ENCODE measurements at places on chromosomes 5 and 9. TPM values are rescaled to one million over a fixed set of nuclear protein-coding genes. Genes with fewer than 3 reads are reported as not detected.

- DNase-seq = no peak
Measured at GRCh38 chr5:7377761-7378160, 18.2 kb upstream of the ADCY2 start.

DNA sequence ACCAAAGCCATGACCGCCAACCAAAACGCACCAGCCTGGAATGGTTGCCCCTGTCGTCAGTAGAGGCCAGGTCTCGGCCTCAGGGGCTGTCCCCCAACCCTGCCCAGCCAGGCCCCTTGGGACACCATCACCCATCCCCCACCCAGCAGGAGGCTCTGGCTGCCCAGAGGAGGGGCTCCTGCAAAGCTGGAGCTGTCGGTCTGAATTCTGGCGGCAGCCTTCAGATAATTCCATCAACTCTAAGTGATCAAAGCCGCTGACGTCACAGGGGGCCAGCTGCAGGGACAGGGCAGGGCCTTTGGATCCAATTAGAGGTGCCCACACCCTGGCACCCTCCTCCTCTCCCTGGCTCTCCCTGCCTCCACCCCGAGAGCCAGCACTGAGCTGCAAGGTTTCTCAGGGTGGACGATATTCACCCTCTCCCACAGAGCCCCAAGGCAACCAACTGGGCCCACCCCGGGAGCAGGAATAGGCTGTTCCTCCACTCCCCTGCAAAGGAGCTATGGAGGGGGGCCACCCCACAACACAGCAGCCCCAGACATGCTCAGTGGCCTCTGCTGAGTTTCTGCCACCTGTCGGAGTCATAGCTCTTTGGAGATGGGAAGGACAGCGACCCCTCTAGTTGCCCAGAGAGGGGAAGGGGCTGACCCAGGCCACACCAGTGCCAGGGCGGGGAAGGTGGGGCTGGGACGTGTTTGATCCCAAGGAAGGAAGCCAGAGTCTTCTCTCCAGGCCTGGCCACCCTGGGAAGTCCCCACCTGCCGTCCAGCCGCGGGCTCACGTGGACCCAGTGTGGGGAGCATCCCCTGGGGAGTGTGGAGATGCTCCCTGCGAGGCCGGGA is 78.4 kb downstream of the NTNG2 start:
- DNase-seq = no peak

DNA sequence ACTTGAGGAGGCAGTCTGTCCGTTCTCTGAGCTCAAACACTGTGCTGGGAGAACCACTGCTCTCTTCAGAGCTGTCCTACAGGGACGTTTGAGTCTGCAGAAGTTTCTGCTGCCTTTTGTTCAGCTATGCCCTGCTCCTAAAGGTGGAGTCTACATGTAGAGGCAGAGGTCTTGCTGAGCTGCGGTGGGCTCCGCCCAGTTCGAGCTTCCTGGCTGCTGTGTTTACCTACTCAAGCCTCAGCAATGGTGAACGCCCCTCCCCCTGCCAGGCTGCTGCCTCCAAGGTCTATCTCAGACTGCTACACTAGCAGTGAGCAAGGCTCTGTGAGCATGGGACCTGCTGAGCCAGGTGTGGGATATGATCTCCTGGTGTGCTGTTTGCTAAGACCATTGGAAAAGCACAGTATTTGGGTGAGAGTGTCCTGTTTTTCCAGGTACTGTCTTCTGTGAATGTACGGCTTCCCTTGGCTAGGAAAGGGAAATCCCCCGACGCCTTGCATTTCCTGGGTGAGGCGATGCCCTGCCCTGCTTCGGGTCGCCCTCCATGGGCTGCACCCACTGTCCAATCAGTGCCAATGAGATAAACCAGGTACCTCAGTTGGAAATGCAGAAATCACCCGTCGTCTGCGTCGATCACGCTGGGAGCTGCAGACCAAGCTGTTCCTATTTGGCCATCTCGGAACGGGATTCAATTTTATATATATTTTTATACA is 58.5 kb downstream of the CNTRL start:
- no peak for DNase-seq

DNA sequence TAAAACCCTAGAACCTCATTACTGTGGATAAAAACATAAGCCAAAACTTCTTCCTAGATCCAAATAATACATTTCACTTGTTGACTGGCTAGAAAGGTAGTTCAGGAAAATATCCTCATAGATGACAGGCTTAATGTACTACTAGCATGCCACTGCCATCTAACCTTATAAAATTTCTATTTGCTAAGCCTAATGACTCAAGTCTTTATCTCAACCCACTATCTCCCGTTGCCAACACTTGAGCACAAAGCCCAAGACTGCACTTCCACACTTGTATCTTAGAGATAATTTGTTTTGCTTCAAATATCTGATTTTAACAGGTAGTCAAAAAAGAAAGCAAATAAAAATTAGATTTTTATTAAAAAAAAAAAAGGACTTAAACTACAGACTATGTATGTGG is 42.7 kb downstream of the FBXL17 start:
- DNase-seq = no peak

DNA sequence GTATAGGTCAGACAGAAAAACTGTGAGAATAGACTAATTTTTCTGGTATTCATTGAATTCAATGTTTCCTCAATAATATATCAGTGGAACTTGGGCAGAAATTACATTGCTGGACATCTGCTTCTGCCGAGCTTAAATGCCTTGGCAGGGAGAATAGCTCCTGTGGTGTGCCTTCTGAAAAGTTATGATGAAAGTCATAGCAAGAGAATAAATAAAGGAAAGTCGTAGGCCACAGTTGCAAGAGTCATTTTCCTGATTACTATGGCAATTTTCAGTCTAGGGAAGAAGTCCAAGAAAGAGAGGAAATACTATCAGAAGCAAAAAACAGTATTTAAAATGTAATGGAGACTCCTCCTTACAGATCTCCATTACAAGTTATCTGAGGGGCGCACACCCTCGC is 1596.1 kb upstream of the WWC1 start:
- DNase-seq = no peak

Gene TUSC1
- total RNA-seq = 27.0 TPM

DNA sequence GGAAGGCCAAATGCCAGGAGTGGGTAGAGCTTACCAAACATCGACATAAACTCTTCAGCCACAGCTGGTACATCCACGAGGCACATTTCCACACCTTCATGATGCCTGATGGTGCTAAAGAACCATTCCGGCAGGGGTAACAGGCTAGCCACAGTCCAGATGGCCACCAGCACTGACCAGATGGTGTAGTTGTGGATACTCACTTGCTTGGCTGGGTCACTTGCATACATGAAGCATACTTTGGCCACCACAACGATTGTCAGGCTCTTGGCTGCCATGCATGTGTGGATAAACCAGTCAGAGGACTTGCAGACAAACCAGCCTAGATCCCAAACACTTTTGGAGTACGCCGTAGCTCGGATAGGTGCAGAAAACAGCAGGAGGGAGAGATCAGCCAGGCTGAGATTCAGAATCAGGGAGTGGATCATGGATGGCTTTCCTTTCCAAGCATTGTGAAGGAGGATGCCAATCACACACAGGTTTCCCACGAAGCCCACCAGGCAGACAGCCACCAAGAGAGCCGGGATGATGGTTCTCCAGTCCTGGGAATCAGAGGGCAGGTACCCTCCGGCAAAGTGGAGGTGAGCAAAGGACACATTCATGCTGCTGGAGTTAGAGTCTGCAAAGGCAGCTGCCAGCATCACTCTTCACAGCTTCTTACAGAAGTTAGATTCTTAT is 378 bp downstream of the GPR151 start:
- no peak for DNase-seq

GRCh38 chr5:138629392-138629791 is 54.2 kb upstream of the HSPA9 start:
- DNase-seq = no peak

- DNase-seq = no peak
Measured at GRCh38 chr9:130300739-130301138, 35.2 kb downstream of the HMCN2 start.

DNA sequence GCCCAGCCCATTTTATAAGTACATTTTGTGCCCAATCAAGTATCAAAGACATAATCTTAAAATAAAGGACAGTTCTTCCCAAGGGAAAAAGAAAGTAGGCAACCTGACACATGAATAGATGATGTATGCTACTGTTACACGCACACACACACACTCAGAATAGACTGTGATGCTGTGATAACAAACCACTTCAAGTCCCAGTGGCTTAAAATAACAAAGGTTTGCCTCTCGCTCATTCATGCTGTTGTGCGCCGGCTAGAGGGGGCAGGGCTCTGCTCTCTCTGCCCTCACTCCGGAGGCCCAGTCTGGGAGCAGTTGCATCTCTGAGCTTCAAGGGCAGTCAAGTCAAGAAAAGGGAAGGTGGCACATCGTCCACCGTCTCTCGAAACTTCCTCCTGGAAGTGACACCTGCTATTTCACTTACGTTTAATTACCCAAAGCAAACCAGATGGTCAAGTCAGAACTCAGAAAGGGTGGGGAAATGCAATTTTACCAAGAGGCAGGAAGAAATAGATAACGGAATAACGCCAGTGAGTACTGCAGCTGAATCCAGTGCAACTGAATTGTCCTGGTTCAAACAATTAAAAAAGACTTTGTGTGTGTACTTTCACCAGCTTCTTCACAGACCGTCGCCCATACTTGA is 43.3 kb downstream of the ANKRD33B start:
- no peak for DNase-seq

DNA sequence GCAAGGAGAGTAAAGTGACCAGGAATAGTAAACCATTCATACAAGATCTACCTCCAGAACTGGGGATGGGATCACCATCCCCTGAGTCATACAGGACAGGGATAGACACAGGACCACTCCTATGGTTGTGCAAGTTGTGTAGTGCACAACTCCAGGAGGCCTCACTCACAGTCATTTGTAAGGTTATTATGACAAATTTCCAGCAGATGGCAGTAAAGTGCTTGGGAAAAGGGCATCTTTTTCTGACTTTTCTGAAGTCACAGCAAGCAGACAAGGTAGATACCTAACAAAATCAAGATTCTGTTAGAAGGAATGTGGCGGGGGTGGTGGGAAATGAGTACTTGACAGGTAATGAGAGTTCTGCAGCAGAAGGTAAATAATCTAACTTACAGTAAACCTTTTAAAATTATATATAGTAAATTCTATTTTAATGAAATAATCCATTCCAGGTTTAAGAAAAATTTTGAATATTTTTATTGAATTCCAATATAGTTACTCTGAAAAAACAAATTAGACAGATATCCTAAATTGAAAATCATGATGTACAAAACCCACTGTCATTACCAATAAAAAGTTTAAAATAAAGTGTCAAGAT is 16.7 kb upstream of the KIF27 start:
- DNase-seq = no peak

- DNase-seq = no peak
Measured at GRCh38 chr9:114224247-114224610, 68.9 kb downstream of the COL27A1 start.

DNA sequence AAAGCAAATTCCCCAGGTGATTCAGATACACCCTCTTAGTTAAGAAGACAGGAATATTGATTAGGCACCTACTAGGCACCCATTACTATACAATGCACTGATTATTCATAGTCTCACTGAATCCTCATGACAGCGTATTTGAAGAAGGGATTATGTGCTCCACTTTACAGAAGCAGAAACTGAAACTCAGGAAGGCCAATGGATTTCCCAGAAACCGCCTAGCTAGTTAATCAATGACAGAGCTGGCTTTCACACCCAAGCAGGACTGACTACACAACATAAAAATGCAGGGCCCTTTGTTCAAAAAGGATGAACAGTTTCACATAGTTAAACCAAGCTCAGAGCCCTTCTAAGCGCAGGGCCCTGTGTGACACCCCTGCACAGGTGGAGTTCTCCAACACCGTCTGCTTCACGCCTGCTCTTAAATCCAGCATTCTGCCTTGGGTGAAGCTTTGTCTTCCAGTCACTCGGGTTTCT is 117.3 kb downstream of the TTLL11 start:
- no peak for DNase-seq

- no peak for DNase-seq
Measured at GRCh38 chr5:51159164-51159563, 224.1 kb upstream of the ISL1 start.

- DNase-seq = no peak
Measured at GRCh38 chr5:171632616-171633015, 153.0 kb upstream of the SMIM23 start.

Gene CAMK2A
- 1.5 TPM for total RNA-seq

GRCh38 chr5:77123057-77123456 is 36.0 kb upstream of the ZBED3 start:
- no peak for DNase-seq

- DNase-seq = no peak
Measured at GRCh38 chr5:111984044-111984443, 227.1 kb upstream of the NREP start.

DNA sequence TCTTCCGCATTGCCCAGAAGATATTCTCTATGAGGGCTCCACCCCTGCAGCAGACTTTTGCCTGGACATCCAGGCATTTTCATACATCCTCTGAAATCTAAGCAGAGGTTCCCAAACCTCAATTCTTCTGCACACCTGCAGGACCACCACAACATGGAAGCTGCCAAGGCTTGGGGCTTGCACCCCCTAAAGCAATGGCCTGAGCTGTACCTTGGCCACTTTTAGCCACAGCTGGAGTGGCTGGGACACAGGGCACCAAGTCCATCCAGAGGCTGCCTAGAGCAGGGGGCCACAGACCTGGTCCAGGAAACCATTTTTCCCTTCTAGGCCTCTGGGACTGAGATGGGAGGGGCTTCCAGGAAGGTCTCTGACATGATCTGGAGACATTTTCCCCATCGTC is 60.7 kb downstream of the ADAMTSL1 start:
- DNase-seq = no peak

DNA sequence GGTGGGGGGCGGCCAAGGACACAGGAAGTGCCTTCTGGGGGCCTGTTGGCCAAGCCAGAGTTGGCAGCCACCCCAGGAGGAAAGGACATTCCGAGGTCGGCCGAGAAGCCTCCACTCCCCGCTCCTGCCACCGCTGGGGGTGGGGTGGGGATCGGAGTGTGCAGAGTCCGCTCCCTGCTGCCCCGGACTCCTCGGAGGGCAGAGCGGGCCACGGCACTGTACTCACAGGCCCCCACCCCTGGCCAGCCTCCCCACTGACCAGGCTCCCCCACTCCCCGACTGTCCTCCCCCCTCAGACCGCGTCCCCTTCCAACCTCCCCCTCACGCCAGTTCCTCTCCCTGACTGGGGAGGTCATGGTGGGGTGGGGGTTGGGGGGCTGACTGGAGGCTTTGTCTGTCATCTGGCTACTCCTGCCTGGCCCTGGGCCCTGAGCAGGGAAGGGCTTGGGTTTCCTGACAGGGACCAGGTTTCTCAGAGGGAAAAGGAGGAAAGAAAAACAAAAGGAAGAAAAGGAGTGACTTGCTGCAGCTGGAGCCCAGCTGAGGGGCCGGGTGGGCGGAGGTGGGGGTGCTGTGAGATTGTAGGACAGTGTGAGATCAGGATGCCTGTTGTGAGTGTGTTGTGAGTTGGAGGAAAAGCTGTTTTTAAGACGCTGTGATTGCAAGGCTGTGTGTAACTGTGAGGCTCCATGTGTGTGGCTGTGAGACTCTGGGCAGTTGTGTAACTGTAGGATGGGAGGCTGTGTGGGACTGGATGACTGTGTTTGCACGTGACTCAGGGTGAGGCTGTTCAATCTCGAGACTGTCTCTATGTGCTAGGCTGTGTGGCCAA is 29.7 kb downstream of the CNTFR start:
- no peak for DNase-seq
